ENCODE measurements at places on chromosomes 2 and 18. TPM values are rescaled to one million over a fixed set of nuclear protein-coding genes. Genes with fewer than 3 reads are reported as not detected.

DNA sequence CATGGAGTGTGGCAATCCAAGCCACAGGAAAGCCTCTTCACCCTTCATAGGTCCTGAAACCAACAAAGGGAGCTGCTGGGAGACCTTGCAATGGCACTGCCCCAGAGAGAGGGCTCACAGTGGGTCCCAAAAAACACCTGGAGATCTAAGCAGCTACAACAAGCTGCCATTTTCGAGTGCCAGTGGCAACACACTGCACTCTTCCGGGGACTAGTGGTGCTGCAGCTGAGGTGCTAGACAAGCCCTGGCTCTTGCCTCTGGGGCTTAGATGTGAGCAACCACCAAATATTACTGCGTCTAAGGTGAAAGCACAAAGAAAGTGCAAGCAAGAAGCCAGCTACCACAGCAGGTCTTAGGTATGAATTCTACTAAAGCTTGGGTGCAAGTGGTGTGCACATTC is 192.9 kb downstream of the NOL4 start:
- H3K27ac ChIP-seq: no peak overlapping the region
- no peak overlapping the region for H3K4me3 ChIP-seq
- DNase-seq: no peak
- H3K27me3 ChIP-seq: no peaks in the 10 kb centered on the region
- H3K4me1 ChIP-seq: no peaks in the 10 kb centered on the region

DNA sequence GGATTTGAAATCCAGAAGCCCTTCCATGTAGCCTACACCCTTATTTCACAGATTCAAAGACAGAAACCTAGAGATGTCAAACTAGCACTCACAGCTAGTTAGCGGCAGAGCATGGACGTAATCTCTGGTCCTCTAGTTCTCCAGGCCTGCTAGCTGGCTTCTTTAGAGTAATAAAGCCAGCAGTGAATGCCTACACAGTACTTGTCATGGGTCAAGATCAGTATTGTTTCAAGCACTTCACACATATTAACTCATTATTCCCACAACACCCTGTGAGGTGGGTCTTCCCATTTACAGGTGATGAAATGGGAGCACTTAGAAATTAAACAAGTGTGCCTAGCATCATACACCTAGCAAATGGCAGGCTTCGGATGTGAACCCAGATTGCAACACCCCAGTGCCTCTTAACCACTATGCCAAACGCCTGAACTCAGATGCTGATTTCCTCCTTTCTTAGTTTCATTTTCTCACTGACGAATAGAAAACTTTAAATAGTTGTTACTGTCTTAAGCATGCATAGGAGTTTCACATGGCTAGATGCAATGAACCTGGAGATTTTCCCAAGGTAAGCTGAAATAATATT is 14.5 kb upstream of the ZBTB14 start:
- DNase-seq: peak; percentile 70
- H3K27me3 ChIP-seq: no peaks in the 10 kb centered on the region
- peak overlapping the region; percentile 74 for H3K27ac ChIP-seq

DNA sequence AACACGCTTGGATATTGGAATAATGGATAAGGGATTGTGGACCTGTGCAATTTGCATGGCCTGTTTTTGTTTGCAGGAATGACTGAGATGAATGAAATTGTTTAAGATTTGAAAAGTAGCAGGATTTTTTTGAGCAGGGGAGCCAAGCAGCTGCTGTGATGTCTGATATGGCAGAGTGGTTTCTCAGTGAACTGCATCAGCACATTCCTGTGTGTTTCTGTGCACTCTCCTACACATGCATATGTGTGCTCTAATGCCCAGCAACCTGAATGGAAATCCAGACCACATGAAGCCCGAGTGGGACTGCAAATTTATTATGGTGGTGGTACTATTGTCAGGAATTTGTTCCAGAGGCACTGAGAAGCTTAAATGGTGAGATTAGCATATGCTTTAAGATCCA is 161.7 kb downstream of the PARD3B start:
- no peak for DNase-seq
- H3K36me3 ChIP-seq: no peaks in the 10 kb centered on the region
- H3K4me1 ChIP-seq: no peaks in the 10 kb centered on the region
- no peak overlapping the region for H3K27ac ChIP-seq
- H3K27me3 ChIP-seq: no peaks in the 10 kb centered on the region

DNA sequence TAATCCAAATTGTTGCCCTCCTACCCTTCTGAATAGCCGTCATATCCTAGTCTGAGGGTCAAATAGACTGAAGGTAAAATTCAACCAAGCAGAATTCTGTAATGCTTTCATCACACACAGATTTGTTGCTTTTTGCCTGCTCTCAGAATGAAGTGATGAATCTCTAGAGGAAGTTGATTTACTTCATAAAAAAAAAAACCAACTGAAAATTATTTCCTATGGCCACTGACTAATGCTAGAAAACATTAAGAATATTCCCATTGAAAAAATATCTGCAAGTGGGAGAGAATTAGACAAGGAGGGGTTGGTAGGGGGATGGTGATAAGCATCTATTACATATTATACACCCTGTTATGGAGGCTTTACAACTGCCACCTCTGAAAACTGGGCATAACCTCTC is 2.3 kb upstream of the IL1RL2 start:
- H3K4me3 ChIP-seq: no peak overlapping the region
- peaks cover 7% of the 10 kb centered on the region for H3K4me1 ChIP-seq
- no peaks in the 10 kb centered on the region for H3K36me3 ChIP-seq
- peaks cover 13% of the 10 kb centered on the region for H3K27me3 ChIP-seq

DNA sequence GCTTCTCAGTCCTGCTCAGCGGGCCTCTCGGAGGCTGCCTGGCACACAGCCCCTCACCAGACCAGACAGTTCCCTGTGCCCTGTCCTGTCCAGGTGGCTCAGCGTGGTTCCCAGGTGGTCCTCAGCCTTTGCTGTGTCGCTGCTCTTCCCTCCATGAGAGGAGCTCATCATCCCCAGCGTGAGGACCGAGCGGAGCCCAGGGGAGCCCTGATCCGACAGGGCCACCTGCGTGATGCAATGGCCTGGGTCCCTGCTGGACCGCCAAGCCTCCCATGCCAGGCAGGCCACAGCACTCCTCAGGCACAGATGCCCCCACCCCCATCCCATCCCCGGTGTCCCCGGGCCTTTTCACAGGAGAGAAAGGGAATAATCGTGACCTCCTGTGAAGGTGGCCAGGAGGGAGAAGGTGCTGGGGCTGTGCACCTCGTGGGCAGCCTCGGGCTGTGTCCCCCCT is 4.3 kb downstream of the GPC1 start:
- peaks cover 8% of the 10 kb centered on the region for H3K27me3 ChIP-seq
- H3K4me1 ChIP-seq: peaks cover 20% of the 10 kb centered on the region
- no peak overlapping the region for H3K4me3 ChIP-seq
- H3K27ac ChIP-seq: no peak overlapping the region
- no peaks in the 10 kb centered on the region for H3K36me3 ChIP-seq
- no peak for DNase-seq

The MYOM1 gene
- total RNA-seq: 12.8 TPM

The RIT2 gene
- not detected for total RNA-seq

DNA sequence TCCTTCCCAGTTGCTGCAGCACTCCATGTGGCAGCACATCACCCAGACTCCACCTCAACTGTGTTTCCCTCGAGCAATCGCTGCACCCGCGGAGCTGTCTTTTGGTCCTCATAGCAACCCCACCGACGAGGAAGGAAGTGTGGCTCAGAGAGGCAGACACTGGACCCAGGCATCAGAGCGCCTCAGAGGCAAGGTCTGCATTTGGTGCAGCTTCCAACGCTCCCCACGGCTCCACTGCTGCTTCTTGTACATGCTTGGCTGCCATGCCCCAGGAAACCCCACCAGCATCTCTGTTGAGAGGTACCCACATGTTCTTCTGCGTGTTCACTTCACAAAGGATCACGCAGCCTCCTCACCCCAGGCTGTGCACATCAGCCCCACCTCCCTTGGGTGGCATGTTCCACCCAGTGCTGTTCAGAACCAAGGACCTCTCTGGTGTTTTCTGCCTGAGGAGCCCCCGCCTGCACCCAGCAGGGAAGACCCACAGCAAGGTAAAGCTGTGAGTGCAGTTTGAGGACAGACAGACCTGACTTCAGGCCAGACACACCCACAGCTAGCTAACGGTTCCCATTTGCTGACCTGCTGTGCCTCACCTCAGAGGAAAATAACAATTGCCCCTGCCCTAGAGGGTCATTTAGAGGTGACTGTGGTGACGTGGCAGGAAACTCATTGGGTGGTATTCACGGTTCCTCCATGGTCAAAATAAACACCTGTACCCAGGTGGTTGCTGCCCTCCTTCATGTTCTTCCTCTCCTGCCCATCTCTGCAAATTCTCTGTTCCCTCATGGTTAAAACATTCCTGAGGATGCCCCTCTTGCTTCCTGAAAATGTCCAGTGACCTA is 326.3 kb upstream of the MYT1L start:
- no peaks in the 10 kb centered on the region for H3K27me3 ChIP-seq
- no peaks in the 10 kb centered on the region for H3K36me3 ChIP-seq
- H3K4me1 ChIP-seq: no peaks in the 10 kb centered on the region
- no peak overlapping the region for H3K27ac ChIP-seq
- DNase-seq: no peak
- H3K4me3 ChIP-seq: no peak overlapping the region

GRCh38 chr2:202965810-202966460 is 48.7 kb upstream of the NBEAL1 start:
- no peak overlapping the region for H3K4me3 ChIP-seq
- DNase-seq: no peak
- no peaks in the 10 kb centered on the region for H3K4me1 ChIP-seq
- H3K27me3 ChIP-seq: no peaks in the 10 kb centered on the region
- no peak overlapping the region for H3K27ac ChIP-seq

- no peak overlapping the region for H3K27ac ChIP-seq
- no peaks in the 10 kb centered on the region for H3K36me3 ChIP-seq
- no peak overlapping the region for H3K4me3 ChIP-seq
- H3K4me1 ChIP-seq: peaks cover 12% of the 10 kb centered on the region
These were observed 170.3 kb upstream of the MGAT5 start for GRCh38 chr2:134083548-134083947.

- no peak overlapping the region for H3K27ac ChIP-seq
- H3K4me1 ChIP-seq: no peaks in the 10 kb centered on the region
- H3K27me3 ChIP-seq: no peaks in the 10 kb centered on the region
- no peaks in the 10 kb centered on the region for H3K36me3 ChIP-seq
- no peak for DNase-seq
These were observed 171.2 kb downstream of the ACOXL start for GRCh38 chr2:110903548-110903947.

GRCh38 chr2:107811411-107811810 is 15.3 kb upstream of the RGPD4 start:
- H3K27me3 ChIP-seq: no peaks in the 10 kb centered on the region
- no peaks in the 10 kb centered on the region for H3K4me1 ChIP-seq
- H3K4me3 ChIP-seq: no peak overlapping the region

- H3K27ac ChIP-seq: no peak overlapping the region
- no peak for DNase-seq
- no peaks in the 10 kb centered on the region for H3K27me3 ChIP-seq
- no peak overlapping the region for H3K4me3 ChIP-seq
These were observed 51.0 kb downstream of the OXER1 start for GRCh38 chr2:42712934-42713333.

GRCh38 chr2:46601328-46601963 is 122.1 kb downstream of the TMEM247 start:
- no peak overlapping the region for H3K27ac ChIP-seq
- H3K36me3 ChIP-seq: no peaks in the 10 kb centered on the region
- no peaks in the 10 kb centered on the region for H3K27me3 ChIP-seq
- peak; percentile 52 for DNase-seq
- H3K4me1 ChIP-seq: peaks cover 3% of the 10 kb centered on the region

The NEB gene
- total RNA-seq: 5.1 TPM

DNA sequence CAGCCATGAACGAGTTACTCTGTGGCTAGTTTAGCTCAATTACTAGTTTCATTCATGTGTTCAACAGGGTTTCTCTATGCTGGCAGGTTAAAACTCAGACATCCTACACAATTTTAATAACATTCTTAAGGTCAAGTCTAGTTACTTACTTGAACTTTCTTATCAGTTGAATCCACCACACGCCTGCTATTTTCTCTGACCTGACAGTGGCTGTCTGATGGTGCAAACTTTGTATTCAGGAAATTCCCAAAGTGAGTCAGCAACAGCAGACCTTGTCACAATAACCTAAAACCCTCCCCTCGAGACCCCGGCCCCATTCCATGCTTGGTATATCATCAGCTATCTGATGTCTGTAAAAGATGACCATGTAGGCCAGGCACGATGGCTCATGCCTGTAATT is 20.8 kb upstream of the CIDEA start:
- no peak overlapping the region for H3K27ac ChIP-seq
- no peak overlapping the region for H3K4me3 ChIP-seq
- H3K36me3 ChIP-seq: no peaks in the 10 kb centered on the region
- DNase-seq: no peak
- peaks cover 5% of the 10 kb centered on the region for H3K27me3 ChIP-seq

The TEX44 gene
- total RNA-seq: not detected

The HMSD gene
- total RNA-seq: not detected

GRCh38 chr2:71496156-71496770 is 42.9 kb downstream of the DYSF start:
- no peak for DNase-seq
- no peaks in the 10 kb centered on the region for H3K4me1 ChIP-seq
- H3K4me3 ChIP-seq: no peak overlapping the region
- no peaks in the 10 kb centered on the region for H3K27me3 ChIP-seq

DNA sequence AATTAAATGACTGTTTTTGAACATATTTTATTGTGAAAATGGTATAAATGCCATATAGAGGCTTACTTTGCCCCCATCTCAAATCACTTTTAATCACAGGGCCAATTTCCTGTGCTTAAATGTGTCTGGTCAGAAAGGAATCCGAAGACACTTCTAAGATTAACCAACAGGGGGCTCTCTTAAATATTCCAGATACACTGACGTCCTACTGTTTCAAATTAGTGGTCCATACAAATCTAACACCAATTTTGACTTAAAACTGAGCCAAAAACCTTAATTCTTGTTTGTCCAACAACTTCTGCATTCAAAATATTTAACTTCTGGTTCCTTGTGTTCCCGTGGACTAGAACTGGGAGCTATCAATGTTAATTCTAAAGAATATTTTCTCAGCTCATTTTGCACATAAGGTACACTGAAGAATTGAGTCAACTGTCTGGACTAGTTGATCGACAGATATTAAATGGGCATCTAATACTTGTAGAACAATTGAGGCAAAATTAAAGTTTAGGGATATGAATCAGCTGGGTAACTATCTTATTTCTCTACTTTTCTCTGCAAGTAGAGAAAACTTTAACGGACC is 557.5 kb downstream of the ARHGAP15 start:
- H3K27me3 ChIP-seq: no peaks in the 10 kb centered on the region
- no peak overlapping the region for H3K4me3 ChIP-seq
- H3K27ac ChIP-seq: no peak overlapping the region
- peak; percentile 37 for DNase-seq
- H3K4me1 ChIP-seq: no peaks in the 10 kb centered on the region
- H3K36me3 ChIP-seq: peaks cover 14% of the 10 kb centered on the region

The TRPM8 gene
- not detected for total RNA-seq

Measured in B cell (primary cell).